CD4-positive, alpha-beta T cell treated with Interferon alpha-2 for 1 hour (primary cell): ENCODE measurements at places on chromosomes 12 and 14.

DNA sequence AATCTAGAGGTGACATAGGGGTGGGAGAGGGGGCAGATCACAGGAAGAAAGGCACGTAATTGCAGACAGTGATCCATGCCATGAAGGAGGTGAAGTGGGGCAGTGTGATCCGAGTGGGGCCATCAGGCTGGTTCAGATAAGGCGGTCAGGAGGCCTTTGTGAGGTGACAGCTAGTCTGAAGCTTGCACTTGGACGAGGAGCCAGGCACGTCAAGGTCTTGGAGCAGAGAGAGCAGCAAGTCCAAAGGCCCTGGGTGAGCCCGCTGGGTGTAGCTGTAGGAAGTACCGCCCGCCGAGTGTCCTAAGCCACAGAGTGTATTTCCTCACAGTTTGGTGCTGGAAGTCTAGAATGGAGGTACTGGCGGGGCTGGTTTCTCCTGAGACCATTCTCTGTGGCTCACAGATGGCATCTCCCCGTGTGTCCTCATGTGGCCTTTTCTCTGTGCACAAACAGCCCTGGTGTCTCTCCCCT lies 23.6 kb downstream of the RHOF start:
- DNase-seq: no peak

GRCh38 chr12:124713041-124713435 lies 145.6 kb upstream of the NCOR2 start:
- DNase-seq: peak; percentile 79

GRCh38 chr12:42362647-42363260 lies 36.8 kb downstream of the PPHLN1 start:
- no peak for DNase-seq

DNA sequence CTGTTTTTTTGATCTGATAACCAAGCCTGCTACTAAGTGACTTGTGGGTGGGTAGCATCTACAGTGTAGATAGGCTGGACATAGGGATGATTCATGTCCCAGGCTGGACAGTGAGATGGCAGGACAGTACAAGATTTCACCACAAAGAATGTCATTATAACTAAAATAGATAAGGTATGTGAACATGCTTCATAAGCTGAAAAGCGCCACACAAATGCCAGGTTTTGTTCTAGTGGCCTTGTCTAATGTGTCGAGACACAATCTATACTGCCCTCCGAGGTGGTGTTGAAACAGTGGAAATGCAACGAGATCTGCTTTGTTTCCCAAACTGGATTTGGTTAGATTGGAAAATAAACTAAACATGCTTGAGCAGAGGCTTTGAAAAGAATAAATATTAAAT lies 4.4 kb downstream of the LGALS3 start:
- DNase-seq: no peak

- DNase-seq: no peak
Observed at GRCh38 chr14:32343926-32344430, 14.9 kb downstream of the AKAP6 start.

DNA sequence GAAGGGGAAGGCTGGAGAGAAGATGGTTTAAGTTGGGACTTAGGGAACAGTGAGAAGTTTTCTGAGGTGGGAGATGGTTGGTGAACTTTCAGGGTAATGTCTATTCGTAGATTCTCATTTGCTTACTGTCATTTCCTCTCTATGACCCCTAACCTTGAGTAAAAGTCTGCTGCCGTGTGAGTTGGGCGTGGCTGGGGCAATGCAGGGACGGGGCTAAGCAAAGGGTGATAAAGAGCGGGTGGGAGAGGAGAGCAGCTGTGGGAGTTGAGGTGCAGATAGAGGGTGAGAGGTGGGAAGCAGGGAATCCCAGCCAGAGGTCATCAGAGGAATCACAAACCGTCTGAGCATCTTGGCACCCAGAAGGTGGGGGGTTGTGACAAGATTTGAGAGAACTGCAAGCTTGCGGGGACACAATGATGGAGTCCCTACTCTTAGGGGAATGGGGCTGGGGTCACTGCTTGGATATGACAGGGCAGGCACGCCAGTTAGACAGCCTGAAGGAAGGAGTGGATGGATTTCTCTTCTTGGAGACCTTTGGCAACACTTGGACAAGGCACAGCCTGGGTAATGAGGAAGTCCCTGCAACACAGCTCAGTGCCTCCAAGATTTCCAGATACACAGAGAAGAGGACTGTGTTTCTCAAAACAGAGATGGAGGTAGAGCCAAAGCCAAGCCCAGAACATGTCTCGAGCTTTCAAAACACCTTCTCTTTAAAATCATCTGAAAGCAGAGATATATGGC lies 45.9 kb upstream of the CTDSP2 start:
- no peak for DNase-seq

- no peak for DNase-seq
Observed at GRCh38 chr14:90344331-90345238, 12.8 kb upstream of the NRDE2 start.

DNA sequence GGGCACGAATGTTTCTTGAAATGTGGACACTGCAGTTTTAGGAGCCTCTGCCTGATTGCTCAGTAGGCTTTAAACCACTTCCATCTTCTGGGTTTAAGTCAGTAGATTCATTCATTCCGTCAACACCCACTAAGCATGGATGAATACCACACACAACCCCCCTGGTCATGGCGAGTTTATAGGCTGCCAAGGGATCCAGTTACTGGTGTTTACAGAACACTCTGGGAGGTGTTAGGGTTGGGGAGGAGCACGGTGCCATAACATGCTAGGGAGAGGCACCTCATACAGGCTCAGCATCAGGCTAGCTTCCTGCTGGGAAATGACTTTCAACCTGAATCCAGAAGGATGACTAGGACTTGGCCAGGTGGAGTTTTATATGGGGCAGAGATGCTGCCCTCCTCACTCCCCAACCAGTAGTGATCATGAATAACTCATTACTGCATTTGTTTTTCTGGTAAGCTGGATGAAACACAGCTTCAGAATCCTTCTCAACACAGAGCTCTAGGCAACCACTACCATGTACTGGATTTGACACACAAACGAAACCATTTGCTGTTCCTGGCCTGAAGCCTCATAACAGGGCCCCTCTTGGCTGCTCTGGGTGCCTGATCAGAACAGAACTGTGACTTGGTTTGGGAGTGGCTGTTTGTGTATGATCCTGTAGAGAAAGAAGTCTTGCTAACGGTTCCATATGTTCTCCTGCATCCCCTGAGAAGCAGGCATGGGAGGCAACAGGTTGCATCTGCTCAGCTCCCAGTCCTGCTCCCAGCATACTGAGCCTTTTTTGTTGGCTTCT lies 47.9 kb downstream of the FBXW8 start:
- no peak for DNase-seq

- DNase-seq: peak; percentile 28
Observed at GRCh38 chr12:117098361-117099217, 627 bp downstream of the TESC start.

DNA sequence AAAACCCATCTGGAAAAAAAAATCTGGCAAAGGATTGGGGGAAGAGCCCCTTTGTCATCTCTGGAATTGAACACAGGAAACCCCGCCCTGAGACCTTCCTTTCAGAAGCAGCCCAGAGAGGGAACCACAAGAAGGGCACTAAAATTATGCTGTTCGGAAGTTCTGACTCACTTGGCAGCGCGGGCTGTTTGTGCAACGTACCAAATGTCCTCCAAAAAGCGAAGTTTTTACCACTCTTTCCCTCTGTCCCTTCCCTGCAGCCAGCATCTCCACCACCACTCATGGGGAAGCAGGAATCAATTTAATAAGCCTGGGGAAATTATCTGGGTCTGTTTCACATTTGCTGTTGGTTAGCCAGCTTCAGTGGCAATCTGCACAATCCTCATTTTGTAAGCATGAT lies 3.2 kb upstream of the SYNE3 start:
- peak; percentile 57 for DNase-seq

- no peak for DNase-seq
Observed at GRCh38 chr12:107543416-107543815, 142.2 kb upstream of the PWP1 start.

GRCh38 chr12:111942557-111942956 lies 70.4 kb downstream of the TMEM116 start:
- no peak for DNase-seq

DNA sequence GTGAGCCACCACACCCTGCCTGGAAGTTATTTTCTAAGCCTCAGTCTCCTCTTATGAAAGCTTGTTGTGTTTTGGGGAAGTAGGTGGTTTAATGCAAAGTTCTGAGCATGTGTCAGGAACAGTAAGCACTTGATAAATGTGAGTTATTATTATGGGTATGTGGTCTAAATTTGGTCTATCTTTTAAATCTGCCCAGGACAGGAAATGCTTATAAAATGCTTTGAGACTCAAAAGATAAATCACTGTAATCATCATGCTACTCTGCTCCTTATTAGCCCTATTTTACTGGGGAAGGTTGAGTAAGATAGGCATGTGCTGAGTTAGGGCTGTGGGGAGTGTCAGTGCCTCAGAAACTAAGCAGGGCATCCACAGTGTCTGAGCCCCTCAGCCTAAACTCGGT lies 13.1 kb upstream of the SRSF5 start:
- DNase-seq: no peak

GRCh38 chr12:513446-513845 lies 53.7 kb downstream of the B4GALNT3 start:
- no peak for DNase-seq
